Dermis blood vessel endothelial cell (primary cell): ENCODE measurements at places on chromosomes 6 and 20. TPM values are rescaled to one million over a fixed set of nuclear protein-coding genes. Genes with fewer than 3 reads are reported as not detected.

DNA sequence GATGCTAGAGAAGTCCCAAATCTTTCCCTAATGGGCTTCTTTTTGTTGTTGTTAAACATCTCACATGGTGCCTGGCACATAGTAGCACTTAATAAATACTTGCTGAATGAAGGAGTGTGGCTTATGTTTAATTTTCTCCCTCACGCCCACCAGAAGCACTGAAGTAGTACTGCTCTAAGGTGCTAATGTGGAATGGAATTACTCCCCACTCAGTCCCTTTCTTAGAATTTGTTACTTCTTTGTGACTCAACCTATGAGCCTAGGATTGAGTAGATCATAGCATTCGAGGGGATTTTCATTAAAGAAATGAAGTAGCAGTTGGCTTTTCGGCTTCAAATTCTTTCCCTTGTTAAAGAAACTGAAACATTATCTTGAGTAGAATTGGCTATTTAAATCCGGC is 192.8 kb downstream of the CLIC5 start:
- DNase-seq = no peak

DNA sequence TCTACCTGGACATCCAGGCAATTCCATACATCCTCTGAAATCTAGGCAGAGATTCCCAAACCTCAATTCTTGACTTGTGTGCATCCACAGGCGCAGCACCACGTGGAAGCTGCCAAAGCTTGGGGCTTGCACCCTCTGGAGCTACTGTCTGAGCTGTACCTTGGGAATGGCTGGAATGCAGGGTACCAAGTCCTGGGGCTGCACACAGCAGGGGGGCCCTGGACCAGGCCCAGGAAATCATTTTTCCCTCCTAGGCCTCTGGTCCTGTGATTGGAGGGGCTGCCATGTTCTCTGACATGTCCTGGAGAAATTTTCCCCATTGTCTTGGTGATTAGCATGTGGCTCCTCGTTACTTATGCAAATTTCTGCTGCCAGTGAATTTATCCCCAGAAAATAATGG is 391.9 kb upstream of the CHD6 start:
- no peak for DNase-seq

DNA sequence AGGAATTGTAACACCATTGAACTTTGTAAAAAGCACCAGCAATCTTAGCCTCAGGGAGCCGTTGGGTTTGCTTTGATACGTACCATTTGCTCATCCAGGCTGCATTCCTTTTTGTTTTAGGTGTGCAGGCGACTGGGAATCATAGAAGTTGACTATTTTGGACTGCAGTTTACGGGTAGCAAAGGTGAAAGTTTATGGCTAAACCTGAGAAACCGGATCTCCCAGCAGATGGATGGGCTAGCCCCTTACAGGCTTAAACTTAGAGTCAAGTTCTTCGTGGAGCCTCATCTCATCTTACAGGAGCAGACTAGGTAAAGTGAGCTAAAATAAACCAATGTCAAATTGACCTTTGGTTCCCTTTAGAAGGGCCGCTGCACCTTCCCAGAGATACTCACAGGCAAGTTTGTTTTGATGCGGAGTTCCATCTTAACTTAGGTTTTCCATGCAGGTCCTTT is 1.6 kb downstream of the MYLIP start:
- DNase-seq = peak; percentile 19

DNA sequence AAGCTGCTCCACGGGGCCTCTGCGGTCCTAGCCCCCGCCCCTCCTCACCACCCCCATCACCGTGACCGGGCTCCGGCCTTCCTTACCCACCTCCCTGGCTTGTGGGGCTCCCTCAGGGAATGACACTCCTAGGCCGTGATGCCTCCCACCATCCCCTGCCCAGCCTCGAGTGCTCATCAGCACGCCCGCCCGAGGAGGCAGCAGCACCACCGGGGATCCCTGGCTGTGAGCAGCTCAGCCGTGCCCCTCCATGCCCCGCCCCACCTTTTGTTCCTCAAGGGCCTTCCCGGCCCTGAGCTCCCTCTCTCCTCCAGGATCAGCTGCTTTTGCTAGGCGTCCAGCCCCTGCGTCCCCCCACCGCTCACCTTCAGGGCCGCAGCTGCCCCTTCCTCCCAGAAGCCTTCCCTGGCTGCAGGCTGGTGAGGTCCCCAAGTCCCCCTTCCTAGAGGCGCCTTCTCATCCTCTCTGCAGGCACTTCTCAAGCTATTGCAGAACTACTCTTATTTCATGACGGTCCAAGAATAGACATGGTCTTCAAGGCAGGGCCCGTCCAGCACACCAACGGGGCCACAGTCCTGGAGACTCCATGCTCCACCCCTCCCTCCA is 3.0 kb downstream of the FNDC11 start:
- no peak for DNase-seq

DNA sequence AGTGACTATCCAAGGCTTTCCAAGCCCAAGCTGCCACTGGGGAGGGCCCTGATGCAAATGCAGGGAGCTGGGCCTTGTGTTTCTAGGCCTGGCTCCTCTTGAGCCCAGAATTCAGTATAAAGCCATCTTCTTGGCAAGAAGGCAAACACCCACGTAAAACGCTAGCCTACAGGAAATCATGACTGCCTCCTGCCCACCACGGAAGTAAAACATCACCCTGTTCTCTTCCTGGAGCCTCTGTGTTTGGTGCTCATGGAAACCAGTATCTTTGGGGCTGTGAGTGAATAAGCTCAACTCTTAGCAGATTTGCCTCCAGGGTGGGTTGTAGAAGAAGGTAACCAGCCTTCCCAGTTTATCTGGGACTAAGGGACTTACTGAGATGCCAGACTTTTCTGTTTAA is 271.0 kb downstream of the ZNF217 start:
- DNase-seq = no peak

DNA sequence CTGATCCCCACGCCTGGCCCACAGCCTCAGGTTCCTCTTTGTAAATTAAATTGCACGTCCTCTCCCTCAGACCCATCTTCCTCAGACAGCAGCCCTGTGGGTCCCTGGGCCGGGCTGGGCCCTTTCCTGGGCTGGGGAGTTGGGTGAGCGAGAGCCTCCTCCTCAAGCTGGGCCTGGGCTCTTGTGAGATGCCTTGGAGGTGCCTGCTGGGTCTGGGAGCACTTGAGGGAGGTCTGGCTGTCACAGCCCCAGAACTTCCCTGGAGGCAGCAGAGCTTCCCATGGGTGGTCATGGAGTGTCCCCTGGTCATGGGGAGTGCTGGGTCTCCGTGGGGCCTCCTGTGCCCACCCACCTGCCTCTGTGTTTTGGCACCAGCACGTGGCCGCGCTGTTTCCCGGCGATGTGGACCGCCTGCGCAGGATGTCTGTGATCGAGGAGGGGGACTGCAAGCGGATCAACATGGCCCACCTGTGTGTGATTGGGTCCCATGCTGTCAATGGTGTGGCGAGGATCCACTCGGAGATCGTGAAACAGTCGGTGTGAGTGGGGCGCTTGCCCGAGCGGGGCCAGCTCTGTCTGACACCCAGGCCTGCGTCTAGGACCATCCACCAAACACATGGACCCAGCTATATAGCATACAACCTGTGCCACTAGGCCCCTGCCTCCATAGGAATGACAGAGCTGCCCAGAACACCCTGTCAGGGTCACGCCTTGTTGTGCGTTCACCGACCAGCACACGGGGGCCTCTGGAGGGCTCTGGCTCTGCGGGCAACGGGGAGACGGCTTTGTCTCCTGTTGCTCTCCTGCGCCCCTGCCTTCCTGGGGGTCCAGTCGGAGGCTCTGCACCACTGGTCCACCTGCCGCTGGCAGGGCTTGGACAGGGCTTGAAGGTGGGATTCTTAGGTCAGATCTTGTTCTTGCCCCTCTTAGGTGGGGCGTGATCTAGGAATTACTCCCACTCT is 33.0 kb downstream of the PYGB start:
- no peak for DNase-seq

GRCh38 chr6:41774841-41775240 is 4.9 kb downstream of the FRS3 start:
- no peak for DNase-seq

DNA sequence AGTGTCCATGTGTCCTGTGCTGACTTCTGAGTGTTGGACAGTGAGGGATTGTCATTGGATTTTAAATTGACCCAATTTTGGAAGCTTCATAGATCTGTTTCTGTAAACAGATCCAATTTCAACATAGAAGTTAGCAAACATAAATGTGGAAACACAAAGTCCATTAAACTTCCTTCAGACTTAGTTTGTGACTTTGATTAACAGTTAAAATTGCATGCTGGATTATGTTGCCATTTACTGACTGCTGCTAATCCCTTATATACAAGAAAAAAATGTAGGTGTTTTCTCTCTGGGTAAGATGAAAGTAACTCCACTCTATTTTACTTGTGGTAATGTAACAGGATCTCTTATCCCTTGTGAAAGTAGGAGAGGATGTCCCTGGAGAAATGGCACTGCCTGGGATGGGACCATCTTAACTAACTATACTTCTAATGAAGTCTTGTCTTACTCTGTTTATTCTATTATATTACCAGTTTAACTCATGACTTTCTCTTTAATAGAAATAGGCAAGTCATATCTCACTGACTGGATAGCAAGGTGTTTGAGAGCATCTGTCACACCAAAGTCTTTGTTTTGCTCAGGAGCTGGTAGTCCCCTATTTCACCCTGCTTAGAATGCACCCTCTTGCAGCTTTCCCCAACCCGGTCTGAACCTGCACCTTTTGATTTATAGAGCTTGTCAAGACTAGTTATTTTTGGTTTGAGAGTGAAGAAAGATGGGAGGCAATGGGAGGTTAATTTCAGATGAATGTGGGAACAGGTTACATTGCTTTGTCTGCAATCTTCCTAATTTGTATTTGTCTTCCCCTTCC is 7.2 kb downstream of the TPX2 start:
- DNase-seq = no peak

GRCh38 chr20:59388402-59388801 is 88.0 kb downstream of the EDN3 start:
- DNase-seq = no peak

DNA sequence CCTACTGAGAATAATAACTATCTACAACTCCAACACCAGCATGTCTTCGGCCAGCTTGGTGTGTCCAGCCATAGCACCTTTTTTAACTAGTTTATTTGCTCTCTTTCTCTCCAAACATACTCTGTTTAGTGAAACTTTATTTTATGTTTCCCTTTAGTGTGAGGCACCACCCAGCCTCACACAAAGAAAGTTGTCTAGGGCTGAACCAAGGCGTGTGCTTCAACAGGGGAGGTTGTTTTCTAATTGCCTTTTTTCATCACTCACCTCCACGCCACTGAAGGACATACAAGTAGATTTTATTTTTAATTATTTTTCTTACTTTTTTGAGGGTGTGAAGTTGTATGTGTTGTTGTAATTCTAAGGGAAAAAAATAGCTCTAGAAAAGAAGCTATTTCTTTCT is 125.6 kb upstream of the MARCKS start:
- no peak for DNase-seq

DNA sequence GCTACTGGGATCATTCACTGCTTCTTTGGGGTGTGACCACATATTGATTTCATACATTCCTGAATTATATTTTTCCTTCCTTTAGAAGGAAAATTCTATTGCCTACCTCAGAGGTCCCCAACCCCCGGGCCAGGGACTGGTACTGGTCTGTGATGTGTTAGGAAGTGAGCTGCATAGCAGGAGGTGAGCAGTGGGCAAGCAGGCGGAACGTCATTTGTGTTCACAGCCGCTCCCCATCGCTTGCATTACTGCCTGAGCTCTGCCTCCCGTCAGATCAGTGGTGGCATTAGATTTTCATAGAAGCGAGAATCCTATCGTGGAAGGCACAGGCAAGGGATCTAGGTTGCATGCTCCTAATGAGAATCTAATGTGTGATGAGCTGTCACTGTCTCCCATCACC is 107.3 kb downstream of the PHACTR1 start:
- no peak for DNase-seq

GRCh38 chr6:17987447-17987696 is at the start of gene KIF13A:
Gene KIF13A, minus strand, starts transcription at chr6:17987635. Its CDS starts 172 bp downstream, at chr6:17987463.
- DNase-seq = peak; percentile 50

DNA sequence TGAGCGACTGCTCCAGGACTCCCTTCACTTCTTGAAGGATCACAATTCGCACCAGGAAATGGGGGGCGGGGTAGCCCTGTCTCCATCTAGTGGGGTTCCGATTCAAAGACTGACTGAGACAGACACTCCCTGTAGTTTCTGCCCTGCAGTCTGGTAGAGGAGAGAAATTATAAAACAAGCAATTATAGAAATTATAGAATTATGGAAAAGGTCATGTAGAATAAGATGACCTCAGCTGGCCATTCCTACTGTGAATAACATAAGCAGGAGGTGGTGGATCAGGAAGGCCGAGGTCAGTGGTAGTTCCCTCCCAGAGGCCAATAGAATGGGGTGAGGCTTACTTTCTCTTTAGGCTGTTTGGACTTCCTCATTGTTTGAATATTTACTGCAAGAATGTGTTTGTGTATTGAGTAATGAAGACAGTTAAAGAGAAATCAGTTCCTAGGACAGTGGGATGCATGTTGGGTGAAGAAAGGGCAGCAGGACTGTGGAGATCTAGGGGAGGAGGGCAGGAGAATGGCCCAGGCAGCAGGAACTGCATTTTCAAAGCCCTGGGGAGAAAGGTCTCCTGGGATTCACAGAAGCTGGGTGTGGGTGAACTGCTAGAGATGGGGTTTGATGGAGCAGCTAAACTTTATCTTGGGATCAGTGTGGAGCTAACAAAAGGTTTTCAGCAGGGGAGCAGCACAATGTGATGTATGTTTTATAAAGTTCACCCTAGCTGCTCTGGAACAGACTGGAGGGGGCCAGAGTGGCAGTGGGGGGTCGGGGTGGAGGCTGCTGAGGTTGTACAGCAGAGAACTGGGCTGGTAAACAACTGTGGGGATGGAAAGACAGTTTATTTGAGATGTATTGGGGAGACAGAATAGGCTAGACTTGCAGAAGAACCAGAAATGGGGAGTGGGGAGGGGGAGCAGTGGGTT is 2.1 kb downstream of the ZNF341 start:
- peak; percentile 69 for DNase-seq

GRCh38 chr6:32047084-32047478 is 8.9 kb downstream of the CYP21A2 start:
- DNase-seq = peak; percentile 54

- DNase-seq = no peak
Measured at GRCh38 chr6:89727501-89727900, 89.0 kb upstream of the LYRM2 start.

DNA sequence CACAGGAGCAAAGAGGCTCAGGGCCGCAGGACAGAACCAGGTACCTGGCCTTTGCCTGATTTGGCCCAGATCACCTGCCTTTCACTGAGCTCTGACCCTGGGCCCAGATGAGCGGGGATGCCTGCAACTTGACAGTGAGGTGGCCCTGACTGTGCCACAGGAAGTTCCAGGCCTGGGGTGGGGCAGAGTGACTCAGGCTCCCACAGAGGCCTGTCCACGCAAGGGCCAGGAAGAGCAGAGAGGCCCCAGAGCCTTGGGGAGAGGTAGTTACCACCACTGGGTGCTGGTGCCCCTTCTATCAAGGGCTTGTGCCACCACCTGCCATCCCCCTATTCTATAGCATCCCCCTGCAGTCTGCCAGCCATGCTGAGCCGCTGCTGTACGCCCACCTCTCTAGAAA is 4.1 kb upstream of the NOL4L start:
- no peak for DNase-seq

Gene PMEPA1
- total RNA-seq = 0.93 and 1.9 TPM in 2 replicates

Gene SMPD2
- total RNA-seq = 9.9 and 12.6 TPM in 2 replicates

Gene HNF4A
- not detected in 2 replicates for total RNA-seq

Gene RAD21L1
- total RNA-seq = not detected in 2 replicates

Gene SNAP91
- total RNA-seq = 0.51 and 1.0 TPM in 2 replicates

Gene FOXC1
- total RNA-seq = 8.3 and 12.1 TPM in 2 replicates

Gene SYCP2
- 1.7 and 3.1 TPM in 2 replicates for total RNA-seq

Gene OOEP
- total RNA-seq = not detected in 2 replicates

Gene VNN1
- total RNA-seq = not detected in 2 replicates

Gene SLC32A1
- total RNA-seq = 0.05 TPM in 1 of 2 replicates, not detected in the other

Gene APCDD1L
- 0.17 and 0.19 TPM in 2 replicates for total RNA-seq

Gene ATP6V1G2
- 0.19 and 0.51 TPM in 2 replicates for total RNA-seq

Gene FOXP4
- 4.4 and 9.2 TPM in 2 replicates for total RNA-seq
